IMR-90 (cell line): ENCODE measurements at places on chromosomes 11 and 22. TPM values are rescaled to one million over a fixed set of nuclear protein-coding genes. Genes with fewer than 3 reads are reported as not detected.

- peaks cover 4% of the 10 kb centered on the region; the same call in 1 of the 2 replicates for H3K36me3 ChIP-seq
- no peak for DNase-seq
- peak overlapping the region; percentile 35; the same call in 1 of the 2 replicates for H3K27ac ChIP-seq
- peaks cover 19% of the 10 kb centered on the region for H3K4me1 ChIP-seq
Observed at GRCh38 chr11:74818283-74818946, 69.8 kb downstream of the RNF169 start.

DNA sequence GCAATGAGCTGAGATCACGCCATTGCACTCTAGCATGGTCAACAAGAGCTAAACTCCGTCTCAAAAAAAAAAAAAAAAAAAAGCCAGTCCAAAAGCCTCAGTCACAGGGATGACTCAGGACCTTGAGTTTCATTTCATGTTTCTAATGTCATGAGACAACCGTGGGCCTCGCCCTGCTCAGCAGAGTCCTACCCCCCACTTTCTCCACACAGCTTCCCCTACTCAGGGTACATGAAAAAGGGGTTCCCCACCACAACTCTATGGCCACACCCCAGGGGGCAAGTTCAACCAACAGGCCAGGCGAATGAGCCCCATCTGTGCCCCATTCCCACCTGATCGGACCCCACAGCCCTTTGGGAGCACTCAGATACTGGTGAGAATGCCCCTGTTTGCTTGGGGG lies 24.3 kb upstream of the ADA2 start:
- DNase-seq, result no peak
- H3K36me3 ChIP-seq, result no peaks in the 10 kb centered on the region
- no peak overlapping the region for H3K4me3 ChIP-seq
- H3K4me1 ChIP-seq, result no peaks in the 10 kb centered on the region
- H3K27ac ChIP-seq, result no peak overlapping the region
- no peaks in the 10 kb centered on the region for H3K27me3 ChIP-seq

GRCh38 chr11:123707606-123708205 lies 33.8 kb downstream of the ZNF202 start:
- H3K27ac ChIP-seq, result no peak overlapping the region
- peaks cover 18% of the 10 kb centered on the region for H3K27me3 ChIP-seq
- no peaks in the 10 kb centered on the region for H3K4me1 ChIP-seq

CCND1 gene
- total RNA-seq, result 717 and 748 TPM in 2 replicates

CEND1 gene
- total RNA-seq, result 0.83 and 0.90 TPM in 2 replicates
